Heart left ventricle (tissue), 16 donors: ENCODE measurements at places on chromosomes 13 and 19. TPM values are rescaled to one million over a fixed set of nuclear protein-coding genes. Genes with fewer than 3 reads are reported as not detected.

Gene DPRX
- not detected for total RNA-seq

GRCh38 chr13:44103429-44104196 is 223.9 kb downstream of the LACC1 start:
- no peak overlapping the region for H3K27ac ChIP-seq
- H3K36me3 ChIP-seq, result no peaks in the 10 kb centered on the region
- no peak overlapping the region for H3K4me3 ChIP-seq
- H3K27me3 ChIP-seq, result no peaks in the 10 kb centered on the region

DNA sequence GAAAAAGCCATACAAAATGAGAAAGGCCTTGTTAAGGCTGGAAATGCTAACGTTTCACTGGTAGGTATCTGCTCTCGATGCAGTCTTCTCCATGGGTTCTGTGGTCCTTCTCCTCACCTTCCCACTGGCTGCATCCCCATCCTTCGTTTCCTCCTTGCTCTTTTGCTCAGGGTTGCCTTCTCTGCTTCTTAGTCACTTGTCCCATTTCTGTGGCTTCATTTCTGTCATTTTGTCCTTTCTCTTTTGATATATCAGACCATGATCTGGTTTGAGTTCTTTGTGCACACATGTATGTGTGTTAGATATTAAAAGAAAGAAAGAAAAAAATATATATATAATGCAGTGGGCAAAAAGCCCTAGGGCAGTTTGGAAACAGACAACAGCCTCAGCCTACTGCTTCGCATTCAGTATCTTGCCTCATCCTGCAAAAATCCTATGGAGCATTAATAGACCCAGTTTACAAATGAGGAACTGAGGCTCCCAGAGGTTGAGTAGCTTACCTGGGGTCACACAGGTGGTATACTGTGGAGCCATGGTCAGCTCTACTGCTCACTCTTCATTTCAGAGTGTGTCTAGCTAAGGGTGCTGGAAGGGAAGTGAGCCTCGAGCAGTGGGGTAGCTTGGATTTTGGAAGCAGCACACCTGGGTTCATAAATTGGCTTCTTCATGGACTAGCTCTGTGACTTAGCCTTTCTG is 57.6 kb upstream of the MEDAG start:
- no peak for DNase-seq
- no peak overlapping the region for H3K4me3 ChIP-seq
- H3K27ac ChIP-seq, result no peak overlapping the region
- no peaks in the 10 kb centered on the region for H3K27me3 ChIP-seq
- no peaks in the 10 kb centered on the region for H3K36me3 ChIP-seq

GRCh38 chr13:91813253-91813652 is 414.8 kb downstream of the GPC5 start:
- no peak overlapping the region for H3K27ac ChIP-seq
- peaks cover 2% of the 10 kb centered on the region for H3K4me1 ChIP-seq
- H3K4me3 ChIP-seq, result no peak overlapping the region
- no peaks in the 10 kb centered on the region for H3K36me3 ChIP-seq
- DNase-seq, result peak; percentile 38
- H3K27me3 ChIP-seq, result no peaks in the 10 kb centered on the region

Gene ADM5
- total RNA-seq, result not detected

DNA sequence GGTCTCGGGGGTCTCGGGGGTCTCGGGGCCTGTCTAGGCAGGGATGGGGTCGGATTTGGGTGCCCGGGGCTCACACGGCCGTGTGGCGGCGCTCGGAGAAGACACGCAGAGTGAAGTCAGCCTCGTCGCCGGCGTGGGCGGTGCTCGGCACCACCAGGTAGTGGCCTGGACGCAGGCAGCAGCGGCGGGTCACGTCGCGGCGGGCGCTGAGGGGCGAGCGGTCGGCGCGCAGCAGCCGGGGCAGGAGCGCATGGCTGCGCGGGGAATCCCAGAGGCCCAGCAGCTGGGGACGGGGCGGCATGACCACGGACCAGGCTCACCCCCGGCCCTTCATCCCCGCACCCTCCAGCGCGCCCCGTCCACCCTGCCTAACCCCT is 8.2 kb downstream of the CAPN12 start:
- H3K27me3 ChIP-seq, result no peaks in the 10 kb centered on the region
- H3K4me1 ChIP-seq, result peaks cover 8% of the 10 kb centered on the region
- peak overlapping the region; percentile 41 for H3K4me3 ChIP-seq
- H3K36me3 ChIP-seq, result no peaks in the 10 kb centered on the region
- no peak for DNase-seq

- H3K4me1 ChIP-seq, result peaks cover 22% of the 10 kb centered on the region
- DNase-seq, result no peak
- peak overlapping the region; percentile 73 for H3K4me3 ChIP-seq
These were observed 1.4 kb downstream of the FBXO27 start for GRCh38 chr19:39030854-39031367.

DNA sequence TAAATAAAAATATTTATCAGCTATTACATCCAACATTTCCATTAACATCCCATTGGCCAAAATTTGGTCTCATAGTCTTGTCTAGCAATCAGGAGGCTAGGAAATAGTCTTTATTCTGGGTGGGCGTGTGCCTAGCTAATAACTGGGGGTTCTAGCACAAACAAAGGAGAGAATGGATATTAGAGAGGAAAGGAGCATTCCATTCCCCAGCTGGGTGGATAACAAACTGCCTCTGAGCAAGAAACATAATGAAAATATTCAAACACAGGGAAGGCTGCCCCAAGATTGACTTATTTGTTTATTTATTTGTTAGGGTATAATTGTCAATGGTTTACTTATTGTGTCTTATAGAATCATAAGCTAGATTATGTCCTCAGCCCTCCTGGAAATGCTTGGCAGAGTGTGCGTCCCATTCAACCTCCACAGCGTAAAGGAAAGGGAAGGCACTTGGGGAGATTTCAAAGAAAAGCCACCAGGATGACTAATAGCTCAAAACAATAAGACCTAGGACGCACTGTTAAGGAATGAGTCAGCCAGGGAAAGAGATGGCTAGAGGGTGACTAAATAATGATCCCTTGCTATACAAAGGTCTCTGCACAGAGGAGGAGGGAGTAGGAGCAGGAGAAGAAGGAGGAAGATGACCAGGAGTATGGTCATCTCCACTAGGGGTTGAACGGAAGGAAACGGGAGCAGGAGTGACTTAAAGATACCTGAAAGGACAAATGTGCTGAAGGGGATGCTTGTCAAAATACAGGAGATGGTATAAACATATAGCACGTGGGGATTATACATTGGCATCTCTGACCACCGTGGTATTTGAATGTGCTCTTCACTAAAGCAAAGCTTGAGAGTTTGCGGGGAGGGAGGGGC is 23.5 kb upstream of the USP12 start:
- no peaks in the 10 kb centered on the region for H3K27me3 ChIP-seq
- no peak overlapping the region for H3K4me3 ChIP-seq
- no peaks in the 10 kb centered on the region for H3K36me3 ChIP-seq
- no peak for DNase-seq
- H3K27ac ChIP-seq, result no peak overlapping the region
- H3K4me1 ChIP-seq, result no peaks in the 10 kb centered on the region

Gene NLRP9
- total RNA-seq, result not detected

DNA sequence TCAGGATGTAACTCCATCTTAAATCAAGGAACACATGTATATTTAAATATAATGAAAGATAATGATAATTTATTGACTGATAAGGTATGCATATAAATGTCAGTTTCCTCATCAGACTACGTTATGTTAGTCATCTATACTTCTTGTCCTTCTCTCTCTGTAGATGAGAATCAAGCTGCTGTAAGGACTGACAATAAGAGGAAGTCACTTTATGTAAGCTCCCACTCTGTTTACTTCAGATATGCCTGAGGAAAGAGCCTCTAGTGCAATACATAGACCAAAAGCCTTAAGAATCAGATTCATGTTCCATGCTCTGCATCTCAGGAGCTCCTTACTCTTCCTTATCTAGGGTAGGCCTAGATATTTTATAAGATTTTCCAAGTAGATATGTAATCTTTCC is 9.6 kb upstream of the SLITRK6 start:
- no peak overlapping the region for H3K27ac ChIP-seq
- H3K27me3 ChIP-seq, result no peaks in the 10 kb centered on the region
- DNase-seq, result no peak
- no peaks in the 10 kb centered on the region for H3K4me1 ChIP-seq
